CD4-positive, alpha-beta T cell (primary cell): ENCODE measurements at places on chromosomes 11 and 22. TPM values are rescaled to one million over a fixed set of nuclear protein-coding genes. Genes with fewer than 3 reads are reported as not detected.

Gene ANKK1
- 1.6 TPM for total RNA-seq

DNA sequence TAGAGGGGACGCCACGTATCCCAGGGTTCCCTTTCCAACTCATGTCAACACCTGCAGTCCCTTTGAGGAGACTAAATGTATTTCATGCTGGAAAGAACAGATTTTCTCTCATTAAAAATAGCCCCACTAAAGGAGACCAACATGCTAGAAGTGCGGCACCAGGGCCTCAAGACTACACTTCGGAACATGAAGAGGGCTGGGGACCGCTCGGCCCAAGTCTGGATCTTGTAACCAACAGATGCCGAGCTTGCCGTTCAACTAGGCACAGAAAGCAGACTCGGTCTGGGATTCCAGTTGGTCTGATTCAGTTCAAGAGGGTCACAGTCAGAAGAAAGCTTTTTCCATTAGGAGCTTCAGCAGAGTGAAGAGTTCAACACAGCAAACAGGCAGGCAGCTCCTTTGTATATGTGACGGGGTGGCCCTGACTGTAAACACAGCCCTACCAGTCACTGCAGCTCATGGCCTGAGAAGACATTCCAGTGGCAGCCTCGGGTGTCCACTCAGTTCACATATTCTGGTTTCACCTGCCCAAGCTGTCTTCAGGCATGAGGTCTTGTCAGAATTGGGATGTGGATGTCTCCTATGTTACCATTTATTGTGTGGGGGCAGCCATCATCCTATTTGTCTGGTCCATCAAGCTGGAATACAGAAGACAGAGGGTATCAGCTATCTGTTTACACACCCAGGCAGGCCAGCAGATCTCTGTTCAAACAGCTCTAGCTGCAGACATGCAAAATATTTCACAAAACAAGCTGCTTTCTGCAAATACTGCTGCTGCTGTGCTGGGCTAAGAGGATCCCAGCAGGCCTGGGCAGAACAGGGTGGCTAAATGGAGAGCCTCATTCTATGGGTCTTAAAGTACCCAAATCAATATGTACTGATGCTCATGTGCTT, 8.8 kb downstream of the RIC8A start:
- no peaks in the 10 kb centered on the region for H3K4me1 ChIP-seq
- no peak for DNase-seq
- peaks cover 52% of the 10 kb centered on the region for H3K36me3 ChIP-seq

GRCh38 chr22:47105085-47105484, 342.6 kb downstream of the TBC1D22A start:
- no peak overlapping the region for H3K4me3 ChIP-seq
- DNase-seq, result no peak
- no peaks in the 10 kb centered on the region for H3K27me3 ChIP-seq
- H3K4me1 ChIP-seq, result no peaks in the 10 kb centered on the region
- H3K36me3 ChIP-seq, result no peaks in the 10 kb centered on the region
- no peak overlapping the region for H3K27ac ChIP-seq

- peaks cover 19% of the 10 kb centered on the region for H3K4me1 ChIP-seq
- peaks cover 4% of the 10 kb centered on the region for H3K36me3 ChIP-seq
- no peak overlapping the region for H3K27ac ChIP-seq
- DNase-seq, result no peak
Observed at GRCh38 chr11:108663154-108663877, 1.6 kb upstream of the DDX10 start.

GRCh38 chr22:33332538-33332937, 274.4 kb upstream of the SYN3 start:
- no peak for DNase-seq
- H3K27ac ChIP-seq, result no peak overlapping the region
- no peaks in the 10 kb centered on the region for H3K36me3 ChIP-seq
- no peak overlapping the region for H3K4me3 ChIP-seq
- no peaks in the 10 kb centered on the region for H3K4me1 ChIP-seq

DNA sequence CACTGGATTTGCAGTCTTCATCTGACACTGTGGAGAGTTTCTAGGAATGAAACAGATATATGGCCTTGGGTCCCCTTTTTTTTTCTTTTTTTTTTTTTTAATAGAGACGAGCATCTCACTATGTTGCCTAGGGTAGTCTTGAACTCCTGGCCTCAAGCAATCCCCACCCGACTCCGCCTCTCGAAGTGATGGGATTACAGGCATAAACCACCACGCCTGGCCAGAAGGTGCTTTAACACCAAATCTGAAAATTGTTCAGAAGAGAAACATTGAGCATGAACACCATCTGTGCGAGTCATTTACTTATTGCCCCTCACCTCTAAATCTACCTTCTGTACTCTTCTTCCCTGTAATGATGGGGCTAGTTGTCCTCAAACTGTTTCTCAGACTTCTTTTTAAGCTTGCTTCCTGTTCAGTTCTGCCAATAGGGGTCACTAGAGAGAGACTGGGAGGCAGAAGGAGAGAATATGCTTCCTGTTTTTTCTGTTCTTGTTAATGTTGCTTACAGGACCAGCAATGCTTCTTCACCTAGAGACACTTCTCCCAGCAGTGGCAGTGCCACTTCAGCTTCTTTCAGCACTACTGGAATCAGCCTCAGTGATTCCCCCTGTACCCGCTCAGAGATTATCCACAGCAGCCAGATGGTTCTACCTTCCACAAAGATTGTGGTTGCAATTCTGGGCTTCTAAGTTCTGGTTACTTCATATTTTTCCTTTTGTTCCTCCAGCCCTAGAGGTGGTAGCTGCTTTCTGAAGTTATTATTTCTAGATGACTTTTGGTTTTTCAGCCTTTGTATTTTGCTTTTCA, 20.8 kb upstream of the ZBED5 start:
- H3K4me1 ChIP-seq, result peaks cover 7% of the 10 kb centered on the region
- H3K27ac ChIP-seq, result no peak overlapping the region
- no peaks in the 10 kb centered on the region for H3K36me3 ChIP-seq
- no peaks in the 10 kb centered on the region for H3K27me3 ChIP-seq
- no peak for DNase-seq
- no peak overlapping the region for H3K4me3 ChIP-seq

GRCh38 chr11:64514590-64514989, 76.4 kb upstream of the SLC22A12 start:
- H3K4me1 ChIP-seq, result no peaks in the 10 kb centered on the region
- H3K27ac ChIP-seq, result no peak overlapping the region
- H3K36me3 ChIP-seq, result no peaks in the 10 kb centered on the region
- no peak overlapping the region for H3K4me3 ChIP-seq

- no peaks in the 10 kb centered on the region for H3K27me3 ChIP-seq
- H3K27ac ChIP-seq, result no peak overlapping the region
- no peak overlapping the region for H3K4me3 ChIP-seq
- no peaks in the 10 kb centered on the region for H3K4me1 ChIP-seq
- DNase-seq, result no peak
- H3K36me3 ChIP-seq, result no peaks in the 10 kb centered on the region
Observed at GRCh38 chr11:87422566-87422965, 384.8 kb downstream of the TMEM135 start.

DNA sequence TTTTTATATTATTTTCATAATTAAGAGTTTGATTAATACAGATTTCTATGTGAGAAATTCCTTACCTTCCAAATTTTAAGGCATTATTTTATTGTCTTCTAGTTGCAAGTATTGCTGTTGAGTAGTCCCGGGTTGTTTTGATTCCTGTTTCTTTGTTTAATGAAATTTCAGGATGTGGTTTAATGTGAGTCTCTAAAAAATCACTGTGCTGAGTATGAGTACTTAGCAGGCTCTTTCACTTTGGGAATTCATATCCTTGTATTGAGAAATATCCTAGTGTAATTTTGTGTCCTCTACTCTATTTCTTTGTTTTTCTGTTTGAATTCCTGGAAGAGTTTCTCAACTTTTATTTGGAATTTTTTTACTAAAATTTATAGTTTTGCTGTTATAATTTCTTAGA, 113.2 kb downstream of the TMEM135 start:
- no peaks in the 10 kb centered on the region for H3K4me1 ChIP-seq
- no peak overlapping the region for H3K4me3 ChIP-seq
